HS-27A (cell line): ENCODE measurements at places on chromosomes 6 and 20.

DNA sequence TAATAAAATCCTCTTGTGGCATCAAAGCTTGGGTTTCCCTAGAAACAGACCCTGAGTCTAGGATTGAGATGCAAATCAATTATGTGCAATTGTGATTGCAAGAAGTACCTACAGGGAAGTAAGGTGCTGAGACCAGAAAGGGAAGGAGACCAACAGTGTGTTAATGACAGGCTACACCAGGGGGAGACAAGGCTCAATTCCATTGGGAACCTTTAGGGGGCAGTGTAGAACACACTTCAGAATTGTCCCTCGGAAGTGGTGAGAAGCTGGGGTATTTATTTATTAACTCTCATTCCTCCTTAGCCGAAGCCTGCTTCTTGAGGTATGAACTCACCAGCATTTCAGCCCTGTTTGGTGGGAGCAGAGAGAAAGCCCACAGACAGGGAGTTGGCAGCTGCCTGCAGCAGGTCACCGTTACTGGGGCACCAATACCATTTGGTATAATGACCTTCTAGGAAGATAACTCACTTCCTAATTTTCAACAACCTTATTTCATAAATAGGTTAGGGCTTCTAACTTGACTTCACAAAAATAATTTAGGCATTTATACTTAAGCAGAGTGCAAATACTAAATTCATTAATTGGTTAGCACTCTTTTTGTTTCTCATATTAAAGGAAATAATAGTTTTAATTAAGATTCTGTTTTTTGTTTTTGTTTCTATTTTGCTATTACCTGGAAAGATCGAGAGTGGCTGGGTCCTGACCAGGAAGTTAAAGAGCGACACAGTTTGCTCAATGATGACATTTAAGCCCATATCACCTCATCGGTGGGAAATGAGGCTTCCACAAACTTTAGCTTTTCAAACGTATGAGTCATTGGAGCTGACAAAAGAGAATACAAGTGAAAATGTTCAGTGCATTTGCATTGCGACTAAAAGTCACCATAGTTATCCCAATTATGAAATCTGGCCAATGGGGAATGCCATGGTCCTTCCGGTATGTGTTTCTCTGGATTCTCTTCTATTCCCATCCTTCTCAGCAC lies 94.8 kb downstream of the BTBD3 start:
- DNase-seq, result peak; percentile 31

GRCh38 chr6:142900227-142900971 lies 44.6 kb downstream of the HIVEP2 start:
- DNase-seq, result no peak

DNA sequence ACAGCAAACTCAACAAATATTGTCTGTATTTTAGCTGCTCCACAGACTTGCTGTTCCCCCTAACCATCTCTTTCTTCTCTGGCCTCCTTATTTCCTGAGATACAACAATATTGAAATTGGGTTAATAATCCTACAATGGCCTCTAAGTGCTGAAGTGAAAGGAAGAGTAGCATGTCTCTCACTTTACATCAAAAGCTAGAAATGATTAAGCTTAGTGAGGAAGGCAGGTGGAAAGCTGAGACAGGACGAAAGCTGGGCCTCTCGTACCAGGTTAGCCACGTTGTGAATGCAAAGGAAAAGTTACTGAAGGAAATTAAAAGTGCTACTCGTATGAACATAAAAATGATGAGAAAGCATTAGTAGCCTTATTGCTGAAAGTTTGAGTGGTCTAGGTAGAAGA lies 63.8 kb downstream of the ELOVL5 start:
- DNase-seq, result no peak

DNA sequence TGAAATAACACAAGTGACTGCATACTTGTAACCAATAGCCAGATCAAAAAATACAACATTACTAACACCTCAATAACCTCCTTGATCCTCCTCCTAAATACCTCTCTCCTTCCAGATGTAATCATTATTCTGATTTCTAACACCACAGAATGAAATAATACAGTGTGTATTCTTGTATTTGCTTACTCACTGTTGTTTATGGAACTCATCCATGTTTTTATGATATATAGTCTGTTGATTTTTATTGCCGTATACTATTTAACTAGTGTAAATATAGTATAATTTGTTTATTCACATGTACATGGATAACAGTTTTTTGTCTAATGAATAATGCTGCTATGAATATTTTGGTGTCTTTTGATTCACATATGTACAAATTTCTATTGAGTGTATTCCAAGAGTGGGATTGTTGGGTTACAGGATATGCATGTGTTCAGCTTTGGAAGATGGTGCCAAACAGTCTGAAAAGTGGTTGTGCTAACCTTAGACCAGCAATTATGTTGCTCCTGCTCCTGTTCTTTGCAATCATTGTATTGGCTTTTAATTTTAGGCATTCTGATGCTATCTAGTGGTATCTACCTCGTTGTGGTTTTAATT lies 11.5 kb downstream of the TTK start:
- no peak for DNase-seq

GRCh38 chr20:59006864-59007664 lies at the start of gene CTSZ:
TSS of gene CTSZ (minus strand) at chr20:59007254. CDS start at chr20:59007128, 126 bp downstream.
- DNase-seq, result no peak

DNA sequence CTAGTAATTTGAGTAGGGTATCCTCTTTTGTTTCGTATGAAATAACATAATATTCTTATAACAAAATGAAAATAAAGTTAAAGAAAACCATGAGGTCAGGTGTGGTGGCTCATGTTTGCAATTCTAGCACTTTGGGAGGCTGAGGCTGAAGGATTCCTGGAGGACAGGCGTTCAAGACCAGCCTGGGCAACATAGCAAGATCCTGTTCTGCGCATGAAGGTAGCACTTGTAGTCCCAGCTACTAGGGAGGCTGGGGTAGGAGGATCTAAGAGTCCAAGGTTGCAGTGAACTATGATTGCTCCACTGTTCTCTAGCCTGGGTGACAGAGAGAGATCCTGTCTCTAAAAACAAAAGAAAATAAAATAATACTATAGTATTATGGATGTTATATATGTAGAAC lies 145.6 kb downstream of the PDSS2 start:
- DNase-seq, result no peak

GRCh38 chr6:116158641-116159040 lies 32.7 kb upstream of the COL10A1 start:
- no peak for DNase-seq

- DNase-seq, result no peak
Measured at GRCh38 chr6:6723921-6724538, 135.5 kb downstream of the LY86 start.

DNA sequence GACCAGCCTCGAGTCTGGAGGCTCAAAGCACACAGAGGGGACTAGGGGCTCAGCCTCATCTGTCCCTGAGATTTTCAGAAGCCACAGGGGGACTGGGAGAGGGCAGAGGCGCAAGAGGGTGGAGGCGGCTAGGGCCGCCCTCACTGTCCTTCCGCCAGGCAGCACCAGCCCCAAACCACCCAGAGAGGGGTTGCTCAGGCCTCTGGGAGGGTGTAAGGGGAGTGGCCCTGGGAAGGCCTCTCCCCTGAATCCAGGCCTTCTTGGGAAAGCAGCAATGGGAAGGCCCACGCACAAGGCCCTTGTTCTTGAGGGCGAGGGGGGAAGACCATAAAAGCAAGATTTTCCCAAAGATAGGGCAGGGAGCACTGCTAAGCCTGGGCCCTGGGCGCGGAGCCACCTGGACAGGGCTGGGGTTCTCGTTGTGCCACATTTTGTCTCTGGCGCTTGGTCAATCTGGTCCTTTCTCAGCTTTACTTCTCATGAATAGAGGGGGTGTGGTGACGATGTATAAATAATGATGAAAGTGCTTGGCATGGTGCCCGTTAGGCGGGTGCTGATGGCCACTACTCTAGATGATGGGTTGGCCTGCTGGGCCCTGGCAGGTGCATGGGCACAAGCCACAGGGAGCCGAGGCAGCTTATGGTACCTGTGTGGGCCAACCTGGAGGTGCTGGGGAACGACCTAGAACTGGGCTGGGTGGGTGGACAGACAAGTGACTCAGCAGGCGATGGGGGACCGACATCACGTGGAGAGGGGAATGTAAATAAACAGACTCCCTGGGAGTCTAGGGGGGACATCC lies 4.8 kb downstream of the SAMD10 start:
- no peak for DNase-seq

GRCh38 chr6:16687045-16687444 lies 74.2 kb downstream of the ATXN1 start:
- DNase-seq, result no peak

DNA sequence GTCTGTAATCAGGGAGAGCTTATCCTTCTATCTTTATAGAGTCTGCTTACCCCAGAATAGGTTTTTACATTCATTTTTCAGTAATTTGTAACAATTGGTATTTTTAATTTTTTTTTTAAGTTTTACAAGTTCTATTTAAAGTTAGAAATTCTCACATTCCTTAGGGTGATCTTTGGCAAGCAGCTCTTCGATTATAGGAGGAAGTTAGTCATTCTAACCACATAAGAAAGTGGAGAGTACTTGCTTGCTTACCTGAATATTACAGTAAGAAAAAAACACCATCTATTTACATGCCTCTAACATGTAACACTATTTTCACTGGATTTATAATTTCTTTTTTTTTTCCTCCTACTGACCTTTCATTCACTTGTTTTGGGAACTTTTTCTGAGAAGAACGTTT lies 6.7 kb downstream of the TSHZ2 start:
- DNase-seq, result no peak

- no peak for DNase-seq
Measured at GRCh38 chr6:105489216-105489530, 86.3 kb upstream of the PREP start.

GRCh38 chr20:33290852-33291251 lies 7.8 kb downstream of the BPIFB1 start:
- DNase-seq, result no peak

- DNase-seq, result no peak
Measured at GRCh38 chr20:38932457-38933120, 6.4 kb downstream of the FAM83D start.

DNA sequence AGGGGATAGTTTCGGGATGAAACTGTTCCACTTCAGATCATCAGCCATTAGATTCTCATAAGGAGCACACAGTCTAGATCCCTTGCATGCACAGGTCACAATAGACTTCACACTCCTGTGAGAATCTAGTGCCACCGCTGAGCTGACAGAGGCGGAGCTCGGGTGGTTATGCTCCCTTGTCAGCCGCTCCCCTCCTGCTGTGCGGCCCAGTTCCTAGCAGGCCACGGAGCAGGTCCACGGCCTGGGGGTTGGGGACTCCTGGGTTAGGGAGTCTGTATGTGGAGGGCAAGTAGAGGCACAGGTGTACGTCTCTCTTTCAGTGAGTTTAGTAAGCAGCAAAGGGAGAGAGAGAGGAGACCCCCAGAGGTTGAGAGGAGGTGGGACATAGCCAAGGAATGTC lies 30.5 kb upstream of the MDFI start:
- DNase-seq, result no peak

DNA sequence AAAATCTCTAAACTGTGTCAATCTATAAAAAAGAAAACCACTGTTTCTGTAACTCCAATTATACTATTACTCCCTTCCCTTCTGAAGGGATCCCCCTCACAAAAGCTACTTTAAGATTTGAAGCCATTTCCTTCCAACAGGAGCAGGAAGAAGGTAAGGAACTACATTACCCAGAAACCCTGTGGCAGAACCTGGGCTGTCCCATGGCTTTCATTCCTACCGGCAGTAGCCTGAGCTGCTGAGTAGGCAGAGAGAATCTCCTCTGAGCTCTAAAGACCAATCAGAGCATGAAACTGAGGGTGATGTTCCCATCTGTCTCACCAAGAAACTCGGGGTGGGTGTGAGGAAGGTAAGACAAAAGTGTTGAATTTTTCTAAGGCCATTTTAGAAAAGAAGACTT lies 108.0 kb upstream of the LRFN2 start:
- DNase-seq, result no peak

GRCh38 chr6:147710890-147711289 lies 202.4 kb downstream of the SAMD5 start:
- no peak for DNase-seq

DNA sequence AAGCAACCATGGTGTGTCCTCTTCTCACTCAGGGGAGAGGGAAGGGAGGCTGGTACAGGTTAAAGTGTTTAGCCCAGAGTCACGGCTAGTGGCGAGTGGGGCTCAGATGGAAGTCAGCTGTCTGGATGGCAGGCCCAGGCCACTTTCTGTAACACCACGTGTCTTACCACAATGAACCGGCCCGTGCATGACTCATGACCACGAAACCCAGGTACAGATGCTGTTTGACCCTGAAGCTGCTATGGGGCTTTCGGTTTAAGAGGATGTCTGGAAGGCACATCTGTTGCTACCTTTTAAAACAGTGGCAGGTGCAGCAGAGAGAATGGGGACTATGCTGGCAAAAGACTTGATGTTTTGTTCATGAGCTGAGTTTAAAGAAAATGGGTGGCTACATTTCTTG lies 36.5 kb upstream of the MPC1 start:
- DNase-seq, result no peak

- DNase-seq, result no peak
Measured at GRCh38 chr6:52992980-52993920, 1.8 kb downstream of the GSTA4 start.

DNA sequence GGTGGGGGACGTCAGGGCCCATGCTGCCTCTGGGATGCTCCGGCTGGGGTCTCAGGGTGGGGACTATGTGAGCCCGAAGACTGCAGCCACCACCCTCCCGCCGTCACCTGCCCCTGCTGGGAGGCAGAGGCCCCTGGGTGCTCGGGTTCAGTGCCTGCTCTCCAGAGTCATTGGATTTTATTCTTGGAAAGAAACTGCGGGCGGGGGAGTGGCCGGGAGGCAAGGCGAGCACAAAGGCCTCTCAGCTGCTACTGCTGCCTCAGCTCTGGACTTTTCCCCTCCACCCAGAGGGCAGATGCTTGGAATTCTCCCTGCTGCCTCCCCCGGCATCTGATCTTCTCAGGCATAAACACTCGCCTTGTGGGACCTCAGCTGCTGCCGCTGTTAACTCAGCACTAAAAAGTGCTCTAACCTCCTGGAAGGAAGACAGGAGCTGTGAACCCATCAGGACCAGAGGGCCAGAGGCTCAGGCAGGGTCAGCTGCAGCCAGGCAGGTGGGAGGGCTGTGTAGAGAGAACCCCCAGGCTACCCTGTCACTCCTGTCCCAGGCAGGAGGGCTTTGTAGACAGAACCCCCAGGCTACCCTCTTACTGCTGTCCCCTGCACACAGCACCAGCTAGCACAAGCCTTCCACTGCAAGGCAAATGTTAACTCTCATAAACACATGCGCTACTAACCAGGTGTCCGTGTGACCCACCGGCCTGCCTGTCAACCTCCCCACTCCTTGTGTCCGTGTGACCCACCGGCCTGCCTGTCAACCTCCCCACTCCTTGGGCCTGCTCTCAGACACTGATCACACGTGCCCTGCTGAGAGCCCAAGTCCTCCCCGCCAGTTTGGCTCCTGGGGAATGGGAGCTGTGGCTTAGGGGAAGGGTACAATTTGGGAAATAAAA lies 9.4 kb upstream of the FRMD1 start:
- no peak for DNase-seq

DNA sequence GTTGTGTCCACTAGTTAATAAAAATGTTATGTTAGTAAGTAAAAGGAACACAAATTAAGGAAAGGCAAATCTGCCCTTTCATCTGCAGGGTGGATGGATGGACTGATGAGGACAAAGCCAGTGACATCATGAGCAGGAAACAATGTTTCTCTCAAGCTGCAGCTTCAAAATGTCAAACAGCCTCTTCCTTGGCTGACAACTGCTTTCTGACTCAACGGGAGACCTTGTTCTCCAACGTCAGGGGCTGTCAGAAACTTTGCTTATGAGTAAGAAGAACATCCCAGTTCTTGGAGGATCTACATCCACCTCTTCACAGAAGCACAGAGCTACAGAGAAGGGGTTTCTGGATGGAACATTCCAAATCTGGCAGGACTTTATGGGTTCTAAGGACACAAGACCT lies 6.0 kb downstream of the CST2 start:
- DNase-seq, result no peak

GRCh38 chr6:111113336-111114086 lies 26.2 kb downstream of the SLC16A10 start:
- no peak for DNase-seq

- no peak for DNase-seq
Measured at GRCh38 chr6:73349311-73349710, 4.8 kb downstream of the DPPA5 start.
